ENCODE measurements at places on chromosomes 16 and 17. TPM values are rescaled to one million over a fixed set of nuclear protein-coding genes. Genes with fewer than 3 reads are reported as not detected.
A peak's percentile ranks its signal among the peaks of the same experiment; 100 is the strongest.

The CX3CL1 gene
- total RNA-seq, result not detected

The TBC1D16 gene
- 2.0 TPM for total RNA-seq

The CCL5 gene
- total RNA-seq, result 28.9 TPM

- no peaks in the 10 kb centered on the region for H3K36me3 ChIP-seq
- H3K4me1 ChIP-seq, result no peaks in the 10 kb centered on the region
- no peak for DNase-seq
- no peaks in the 10 kb centered on the region for H3K27me3 ChIP-seq
- no peak overlapping the region for H3K27ac ChIP-seq
- H3K4me3 ChIP-seq, result no peak overlapping the region
These were observed 158.0 kb downstream of the ZFHX3 start for GRCh38 chr16:72889616-72890582.

DNA sequence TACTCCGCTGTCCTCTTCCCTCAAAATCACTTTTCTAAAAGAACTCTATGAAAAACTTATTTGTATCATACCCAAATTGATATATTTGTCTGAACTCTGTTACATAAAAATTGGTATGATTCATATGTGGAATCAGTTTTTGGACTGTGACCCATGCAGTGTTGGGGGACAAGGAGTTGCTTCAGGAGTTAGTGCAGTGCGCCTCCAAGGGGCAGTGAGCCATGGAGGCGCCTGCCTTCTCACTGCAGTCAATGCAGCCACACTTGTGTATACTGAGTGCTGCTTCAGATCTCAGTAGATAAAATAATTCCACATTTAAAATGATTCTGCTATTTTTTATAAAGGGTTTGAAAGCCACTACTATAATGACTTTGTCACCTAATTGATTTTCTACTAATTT is 32.5 kb downstream of the DGKE start:
- peaks cover 37% of the 10 kb centered on the region for H3K36me3 ChIP-seq
- H3K27ac ChIP-seq, result no peak overlapping the region
- no peaks in the 10 kb centered on the region for H3K27me3 ChIP-seq
- peaks cover 8% of the 10 kb centered on the region for H3K4me1 ChIP-seq
- DNase-seq, result no peak
- H3K4me3 ChIP-seq, result no peak overlapping the region

- peaks cover 5% of the 10 kb centered on the region for H3K4me1 ChIP-seq
- no peaks in the 10 kb centered on the region for H3K36me3 ChIP-seq
- H3K4me3 ChIP-seq, result no peak overlapping the region
- no peak overlapping the region for H3K27ac ChIP-seq
These were observed 164.4 kb upstream of the GSE1 start for GRCh38 chr16:85448557-85449190.

GRCh38 chr17:7437950-7438614 is 1.2 kb upstream of the FGF11 start:
- peaks cover 28% of the 10 kb centered on the region for H3K27me3 ChIP-seq
- H3K4me1 ChIP-seq, result peaks cover 30% of the 10 kb centered on the region

DNA sequence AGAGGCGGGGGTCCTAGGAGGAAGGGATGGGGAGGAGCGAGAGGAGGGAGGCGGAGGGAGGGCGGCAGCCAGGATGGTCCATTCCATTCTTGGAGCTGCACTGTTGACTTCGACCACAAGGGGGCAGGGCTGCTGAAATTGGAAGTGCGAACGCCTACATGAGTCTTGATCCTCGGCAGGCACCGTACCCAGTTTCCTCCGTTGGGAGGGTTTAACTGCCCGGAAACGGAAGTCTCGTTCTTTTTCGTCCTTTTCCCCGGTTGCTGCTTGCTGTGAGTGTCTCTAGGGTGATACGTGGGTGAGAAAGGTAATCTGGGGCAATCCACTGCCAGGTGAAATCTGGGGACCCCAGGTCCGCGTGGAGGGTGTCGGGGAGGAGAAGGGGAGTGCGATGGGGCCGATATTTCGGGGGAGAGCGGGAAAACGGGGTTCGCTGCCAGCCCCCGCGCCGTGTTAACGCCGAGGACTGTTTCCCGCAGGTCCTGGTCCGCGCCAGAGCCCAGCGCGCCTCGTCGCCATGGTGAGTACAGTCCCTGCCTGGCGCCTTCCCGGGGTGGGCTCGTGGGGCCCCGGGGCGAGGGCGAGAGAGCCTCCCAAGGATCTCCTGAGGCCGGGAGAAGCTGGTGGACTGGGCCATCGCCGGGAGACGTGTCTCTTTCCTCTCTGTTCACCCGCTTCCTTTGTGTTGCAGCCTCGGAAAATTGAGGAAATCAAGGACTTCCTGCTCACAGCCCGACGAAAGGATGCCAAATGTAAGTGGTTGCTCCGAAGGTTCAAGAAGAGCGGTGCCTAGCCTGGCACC is at the start of gene RPL38:
TSS of gene RPL38 (plus strand) at position 240 of the 802 bp plus-strand sequence. CDS start at position 518, 278 bp downstream.
- peaks cover 44% of the 10 kb centered on the region for H3K36me3 ChIP-seq
- peak; percentile 91 for DNase-seq
- peaks cover 27% of the 10 kb centered on the region for H3K4me1 ChIP-seq

DNA sequence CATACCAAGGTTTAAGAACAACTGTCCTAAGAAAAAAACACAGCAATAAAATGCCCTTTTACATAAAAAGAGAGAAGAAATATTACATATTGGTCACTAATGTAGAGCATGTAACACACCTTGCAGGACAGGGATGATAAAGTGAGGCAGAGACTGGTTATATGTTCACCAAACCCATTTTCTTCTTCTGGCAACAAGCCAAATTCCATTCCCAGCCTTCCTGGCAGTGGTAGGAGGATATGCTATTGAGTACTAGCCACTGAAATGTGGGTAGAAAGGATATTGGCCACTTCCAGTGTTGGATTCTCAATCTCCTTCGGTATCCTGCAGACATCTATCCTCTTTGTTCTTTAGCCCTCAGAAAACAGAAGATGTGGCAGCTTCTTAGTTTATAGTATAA is 105.2 kb upstream of the SHISA6 start:
- no peak overlapping the region for H3K4me3 ChIP-seq
- no peaks in the 10 kb centered on the region for H3K4me1 ChIP-seq
- H3K36me3 ChIP-seq, result no peaks in the 10 kb centered on the region

DNA sequence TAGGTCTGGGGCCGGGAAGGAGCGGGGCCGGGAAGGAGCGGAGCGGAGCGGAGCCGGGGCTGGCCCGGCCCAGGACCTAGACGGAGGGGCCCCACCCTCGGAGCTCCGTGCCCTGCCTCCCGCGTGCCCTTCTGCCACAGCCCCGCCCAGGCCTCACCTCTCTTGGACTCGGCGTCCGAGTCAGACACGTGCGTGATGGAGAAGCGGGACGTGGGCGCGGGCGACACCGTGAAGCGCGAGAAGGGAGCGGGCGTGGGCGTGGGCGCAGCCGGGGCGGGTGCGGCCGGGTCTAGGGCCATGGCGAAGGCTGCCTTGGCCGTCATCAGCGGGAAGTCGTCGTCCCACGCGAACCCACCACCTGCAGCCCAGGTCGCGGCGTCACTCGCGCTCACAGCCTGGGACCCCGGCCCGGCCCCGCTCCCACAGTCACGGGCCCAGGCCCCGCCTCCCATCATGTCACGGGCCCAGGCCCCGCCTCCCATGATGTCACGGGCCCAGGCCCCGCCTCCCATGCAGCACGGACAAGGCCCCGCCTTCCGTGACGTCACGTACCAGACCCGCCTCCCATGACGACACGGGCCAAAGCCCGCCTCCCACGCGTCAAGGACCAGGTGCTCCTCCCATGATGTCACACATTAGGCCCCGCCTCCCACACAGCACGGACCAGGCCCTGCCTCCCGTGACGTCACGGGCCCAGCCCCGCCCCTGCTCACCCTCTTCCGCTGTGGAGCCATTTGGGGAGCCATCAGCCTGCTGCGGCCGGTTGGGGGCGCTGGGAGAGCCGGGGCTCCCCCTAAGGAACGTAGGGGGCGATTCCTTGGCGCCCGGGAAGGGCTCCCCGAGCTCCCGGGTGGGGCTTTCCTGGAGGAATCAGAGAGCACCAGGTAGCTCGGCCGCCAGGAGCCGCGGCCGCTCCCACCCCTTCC is 45.8 kb upstream of the PVALEF start:
- peaks cover 4% of the 10 kb centered on the region for H3K4me1 ChIP-seq
- DNase-seq, result peak; percentile 86
- H3K27ac ChIP-seq, result peak overlapping the region; percentile 53
- H3K27me3 ChIP-seq, result no peaks in the 10 kb centered on the region
- H3K36me3 ChIP-seq, result no peaks in the 10 kb centered on the region
- peak overlapping the region; percentile 69 for H3K4me3 ChIP-seq

DNA sequence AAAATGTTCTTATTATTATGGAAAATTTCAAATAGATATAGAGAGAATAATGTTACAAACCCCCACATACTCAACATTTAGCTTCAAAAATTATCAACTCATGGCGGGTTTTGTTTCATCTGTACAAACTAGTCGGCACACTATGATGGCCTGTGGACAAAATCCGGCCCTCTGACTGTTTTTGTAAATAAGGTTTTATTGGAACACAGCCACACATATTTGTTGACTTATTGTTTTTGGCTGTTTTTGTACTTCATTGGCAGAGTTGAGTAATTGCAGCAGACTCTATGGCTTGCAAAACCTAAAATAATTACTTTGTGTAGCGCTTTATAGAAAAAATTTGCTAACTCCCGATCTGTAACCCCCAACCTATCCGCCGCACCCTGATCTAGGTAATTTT is 41.4 kb upstream of the CLEC18A start:
- no peak overlapping the region for H3K4me3 ChIP-seq
- H3K4me1 ChIP-seq, result no peaks in the 10 kb centered on the region
- DNase-seq, result no peak
- H3K27ac ChIP-seq, result no peak overlapping the region
- H3K36me3 ChIP-seq, result peaks cover 19% of the 10 kb centered on the region

- no peak overlapping the region for H3K27ac ChIP-seq
- no peak for DNase-seq
These were observed 52.8 kb downstream of the ABR start for GRCh38 chr17:1126801-1127550.

DNA sequence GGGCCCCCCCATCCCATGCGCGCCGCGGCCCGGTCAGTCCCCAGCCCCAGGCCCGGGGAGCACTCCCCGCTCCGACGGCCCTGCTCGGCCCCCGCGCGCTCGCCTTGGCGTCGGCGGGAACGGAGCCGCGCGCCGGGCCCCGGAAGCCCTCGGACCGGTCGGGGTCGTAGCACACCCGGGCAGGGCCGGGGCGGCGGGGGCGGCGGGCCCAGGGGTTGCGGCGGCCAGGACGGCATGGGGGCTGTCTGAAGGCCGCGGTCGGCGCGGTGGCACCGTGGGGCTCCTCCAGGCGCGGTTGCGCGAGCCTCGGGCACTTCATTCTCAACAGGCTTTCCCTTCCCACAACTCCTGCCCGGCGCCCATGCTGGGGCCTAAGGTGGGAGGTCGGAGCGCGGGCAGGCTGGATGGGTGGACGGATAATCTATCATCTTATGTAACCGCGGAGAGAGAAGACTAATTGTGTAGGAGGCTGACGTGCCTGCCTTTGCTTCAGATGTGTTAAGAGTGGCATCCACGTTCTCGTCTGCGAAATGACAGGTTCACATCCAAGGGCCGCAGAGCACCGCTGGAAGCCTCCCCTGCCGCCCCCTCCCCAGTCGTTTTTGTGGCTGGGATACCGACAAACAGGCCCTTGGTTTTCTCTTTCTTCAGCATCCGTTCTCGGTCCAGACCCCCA is 708 bp downstream of the BAIAP2 start:
- no peaks in the 10 kb centered on the region for H3K36me3 ChIP-seq
- H3K4me3 ChIP-seq, result peak overlapping the region; percentile 67
- peaks cover 3% of the 10 kb centered on the region for H3K4me1 ChIP-seq
- peaks cover 46% of the 10 kb centered on the region for H3K27me3 ChIP-seq
- DNase-seq, result no peak
- H3K27ac ChIP-seq, result no peak overlapping the region

- H3K36me3 ChIP-seq, result no peaks in the 10 kb centered on the region
- H3K4me1 ChIP-seq, result no peaks in the 10 kb centered on the region
- H3K27me3 ChIP-seq, result peaks cover 1% of the 10 kb centered on the region
- DNase-seq, result no peak
- H3K27ac ChIP-seq, result no peak overlapping the region
- H3K4me3 ChIP-seq, result no peak overlapping the region
These were observed 16.8 kb upstream of the ATF7IP2 start for GRCh38 chr16:10368969-10369551.

DNA sequence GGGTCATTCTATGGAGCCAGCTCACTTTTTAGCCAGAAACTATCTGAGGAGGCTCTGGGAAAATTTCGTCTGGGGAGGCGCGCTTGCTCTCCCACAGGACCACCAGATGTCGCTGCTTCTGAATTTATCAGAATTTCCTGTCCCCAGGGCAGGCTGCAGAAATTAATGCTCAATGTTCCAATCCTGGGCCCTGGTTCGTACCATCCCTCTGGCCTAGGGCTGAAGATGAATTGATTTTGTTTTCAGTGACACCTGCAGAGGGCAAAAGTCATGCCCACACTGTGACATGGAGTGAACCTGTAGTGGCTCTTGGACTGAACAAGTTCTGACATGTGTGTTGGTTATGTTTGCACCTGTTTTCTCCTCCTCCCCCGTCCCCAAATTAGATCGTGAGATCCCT is 482.6 kb downstream of the NPIPA7 start:
- DNase-seq, result peak; percentile 17
- H3K36me3 ChIP-seq, result no peaks in the 10 kb centered on the region

DNA sequence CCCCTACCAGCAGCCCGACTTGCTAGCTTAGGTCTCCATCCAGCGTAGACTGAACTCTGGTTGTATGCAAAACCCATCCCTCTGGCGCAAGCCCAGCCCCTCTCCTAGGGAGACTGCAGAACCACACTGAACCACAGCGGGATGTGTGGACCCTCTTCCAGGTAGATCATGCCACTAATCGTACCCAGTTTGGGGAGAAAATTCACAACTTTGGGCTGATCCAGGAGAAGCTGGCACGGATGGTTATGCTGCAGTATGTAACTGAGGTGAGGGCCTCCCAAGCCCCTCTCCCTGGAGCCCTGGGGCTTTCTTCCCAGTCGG is 3.2 kb downstream of the ACADVL start:
- DNase-seq, result no peak
- H3K27me3 ChIP-seq, result no peaks in the 10 kb centered on the region
- no peak overlapping the region for H3K4me3 ChIP-seq
- peaks cover 65% of the 10 kb centered on the region for H3K36me3 ChIP-seq
- peaks cover 30% of the 10 kb centered on the region for H3K4me1 ChIP-seq

DNA sequence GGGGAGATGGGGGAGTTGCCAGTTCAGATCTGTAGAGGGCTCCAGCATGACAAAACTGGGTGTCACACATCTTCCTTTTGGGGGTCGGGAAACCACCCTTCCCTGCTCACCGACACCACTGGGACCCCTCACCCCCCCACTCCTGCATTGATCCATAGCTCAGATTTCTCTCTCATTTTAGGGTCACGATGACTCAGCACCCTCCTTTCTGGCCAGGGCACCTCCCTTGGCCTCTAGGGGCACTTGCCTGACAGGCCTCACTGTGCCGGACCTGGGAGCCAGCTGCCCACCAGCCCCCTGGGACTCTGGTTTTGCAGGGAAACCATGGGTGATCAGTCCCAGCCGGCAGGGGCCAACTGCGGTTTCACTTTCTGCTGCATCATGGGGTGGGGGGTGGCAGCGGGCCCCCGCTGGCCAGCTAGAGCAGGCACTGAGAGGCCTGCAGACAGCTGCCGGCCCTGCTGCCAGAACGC is 239.4 kb downstream of the MRTFB start:
- H3K27me3 ChIP-seq, result peaks cover 6% of the 10 kb centered on the region
- no peaks in the 10 kb centered on the region for H3K36me3 ChIP-seq
- no peak overlapping the region for H3K27ac ChIP-seq
- no peak for DNase-seq

GRCh38 chr17:32971171-32971570 is 20.5 kb upstream of the SPACA3 start:
- H3K4me3 ChIP-seq, result peak overlapping the region; percentile 18
- H3K4me1 ChIP-seq, result peaks cover 24% of the 10 kb centered on the region
- DNase-seq, result peak; percentile 40
- peaks cover 9% of the 10 kb centered on the region for H3K27me3 ChIP-seq

All from activated T-helper 2 cell treated with anti-CD3 and anti-CD28 coated beads, Interferon-gamma antibody, Interleukin-2, Interleukin-4, amounts not matched to agents 10 μg/mL and 5 μg/mL and 100 μg/mL, durations not matched to agents 14 hours and 24 hours and 36 hours (primary cell).